Activated T-helper 1 cell treated with anti-CD3 and anti-CD28 coated beads, Interleukin-12 subunit alpha, Interleukin-12 subunit beta, Interleukin-2, Interleukin-4 antibody, amounts not matched to agents 30 ng/mL and 10 ng/mL and 1 ng/mL, durations not matched to agents 14 hours and 24 hours and 36 hours (primary cell): ENCODE measurements at places on chromosomes 3 and 15. TPM values are rescaled to one million over a fixed set of nuclear protein-coding genes. Genes with fewer than 3 reads are reported as not detected.

The RNF168 gene
- total RNA-seq, result 32.1 and 32.8 TPM in 2 replicates

The ALPK3 gene
- 0.10 and 0.66 TPM in 2 replicates for total RNA-seq

The EFHB gene
- total RNA-seq, result 0.24 and 0.34 TPM in 2 replicates

The ZCWPW2 gene
- 0.24 TPM in 1 of 2 replicates, not detected in the other for total RNA-seq

The ZNF80 gene
- total RNA-seq, result 0.22 and 0.23 TPM in 2 replicates

GRCh38 chr3:146468234-146468633, 1.1 kb downstream of the PLSCR2 start:
- no peak for DNase-seq

- DNase-seq, result no peak
Measured at GRCh38 chr3:17032407-17033034, 147.8 kb downstream of the PLCL2 start.
